Epithelial cell of proximal tubule (primary cell): ENCODE measurements at places on chromosomes 11 and 22.

DNA sequence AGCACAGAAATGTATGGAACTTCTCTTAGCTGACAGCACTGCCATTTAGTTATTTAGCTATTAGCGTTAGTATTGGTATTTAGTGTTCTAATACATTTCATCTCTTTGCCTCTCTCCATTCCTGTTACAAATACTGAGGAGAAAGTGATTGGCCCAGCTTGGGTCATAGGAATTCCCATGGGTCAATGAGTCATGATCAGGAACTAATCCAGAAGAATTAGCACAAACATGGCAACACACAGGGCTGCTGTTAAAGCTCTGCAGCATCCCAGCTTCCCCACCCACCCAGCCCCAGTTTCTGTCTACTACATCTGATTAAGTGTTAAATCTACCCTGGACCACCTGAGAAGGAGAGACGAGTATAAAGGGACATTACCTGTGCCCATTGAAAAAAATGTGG, 36.1 kb downstream of the PDGFD start:
- no peak for DNase-seq

DNA sequence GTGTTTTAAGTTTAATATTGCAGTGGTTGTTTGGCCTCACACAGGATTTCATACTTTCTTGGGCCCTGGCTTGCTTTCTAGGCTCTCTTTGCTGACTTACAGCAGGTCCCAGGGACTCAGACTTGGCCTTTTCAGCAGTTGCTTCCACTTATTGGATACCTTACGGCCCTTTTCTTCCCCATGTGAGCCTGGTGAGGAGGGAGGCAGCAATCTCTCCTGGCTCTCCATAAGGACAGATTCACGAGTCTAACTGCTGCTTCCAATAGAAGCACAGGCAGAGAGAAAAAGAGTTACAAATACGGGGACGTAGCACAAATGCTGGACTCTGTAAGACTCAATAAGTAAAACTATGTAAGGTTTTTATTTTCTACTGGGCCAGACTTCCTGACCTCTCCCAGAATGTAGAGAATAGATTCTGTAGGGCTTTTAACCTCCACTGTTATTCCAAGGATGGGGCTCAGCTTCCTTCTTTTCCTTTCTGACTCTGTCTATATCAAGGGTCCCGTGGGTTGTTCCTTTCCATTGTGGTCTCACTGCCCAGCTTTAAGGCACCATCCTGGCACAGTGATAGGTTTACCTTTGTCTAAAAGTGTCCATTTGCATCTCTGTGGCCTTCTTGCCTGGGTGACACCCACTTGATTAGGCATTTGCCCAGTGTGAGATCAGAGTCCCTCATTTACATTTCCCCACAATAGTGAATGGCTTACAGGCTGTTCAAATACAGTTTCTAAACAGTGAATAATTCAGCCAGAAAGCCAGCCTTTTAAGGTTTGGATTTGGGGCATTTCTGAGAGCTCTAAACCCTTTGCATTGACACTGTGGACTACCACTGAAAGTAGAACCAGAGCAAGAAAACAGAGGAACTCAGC, 92.8 kb downstream of the RASSF10 start:
- no peak for DNase-seq

GRCh38 chr11:41845066-41845465, 385.6 kb upstream of the LRRC4C start:
- DNase-seq, result no peak

DNA sequence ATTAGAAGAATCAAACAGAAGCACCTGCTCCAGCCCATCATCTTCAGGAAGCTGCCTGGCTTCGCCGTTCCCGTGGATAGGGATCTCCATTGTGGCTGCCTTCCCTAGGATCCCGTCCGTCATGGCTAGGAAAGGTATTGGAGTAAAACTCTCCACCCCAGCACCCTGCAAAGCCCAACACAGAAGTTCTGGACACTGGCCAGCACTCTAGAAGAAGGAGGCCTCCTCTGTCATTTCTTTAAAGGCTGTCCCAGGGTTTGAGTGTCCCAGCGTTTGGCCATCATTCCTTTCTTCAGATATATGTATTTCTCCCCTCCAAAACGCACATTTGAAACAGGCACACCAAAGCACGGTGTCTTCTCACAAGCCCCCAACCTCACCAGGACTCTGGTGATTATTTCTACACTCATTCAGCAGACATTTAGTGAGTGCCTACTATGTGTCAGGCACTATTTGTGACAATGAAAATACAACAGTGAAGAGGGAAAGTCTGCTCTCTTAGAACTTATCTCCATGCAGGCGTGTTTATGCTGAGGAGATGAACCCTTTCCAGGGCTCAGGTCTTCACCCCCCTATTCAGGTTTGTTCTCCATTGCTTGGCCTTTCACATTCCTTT, 724 bp downstream of the ARFIP2 start:
- DNase-seq, result no peak

DNA sequence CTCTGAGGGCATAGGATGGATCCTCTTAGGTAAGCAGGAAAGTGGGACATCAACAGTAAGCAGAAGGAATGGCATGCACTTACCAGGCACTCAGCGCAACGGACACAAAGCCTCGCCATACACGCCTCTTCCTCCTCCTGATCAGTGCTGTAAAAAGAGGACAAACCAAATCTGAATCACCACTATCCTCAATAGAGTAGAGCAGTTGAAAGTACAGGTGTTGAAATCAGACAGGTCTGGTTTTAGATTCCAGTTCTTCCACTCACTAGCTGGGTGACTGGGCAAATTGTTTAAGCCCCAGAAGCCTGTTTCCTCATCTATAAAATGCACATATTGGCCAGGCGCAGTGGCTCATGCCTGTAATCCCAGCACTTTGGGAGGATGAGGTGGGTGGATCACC, 8.6 kb upstream of the JAML start:
- no peak for DNase-seq

- no peak for DNase-seq
These were observed 330.7 kb downstream of the TTC28 start for GRCh38 chr22:28348613-28349609.

- no peak for DNase-seq
These were observed 49.2 kb downstream of the CNTN5 start for GRCh38 chr11:99069856-99070444.

DNA sequence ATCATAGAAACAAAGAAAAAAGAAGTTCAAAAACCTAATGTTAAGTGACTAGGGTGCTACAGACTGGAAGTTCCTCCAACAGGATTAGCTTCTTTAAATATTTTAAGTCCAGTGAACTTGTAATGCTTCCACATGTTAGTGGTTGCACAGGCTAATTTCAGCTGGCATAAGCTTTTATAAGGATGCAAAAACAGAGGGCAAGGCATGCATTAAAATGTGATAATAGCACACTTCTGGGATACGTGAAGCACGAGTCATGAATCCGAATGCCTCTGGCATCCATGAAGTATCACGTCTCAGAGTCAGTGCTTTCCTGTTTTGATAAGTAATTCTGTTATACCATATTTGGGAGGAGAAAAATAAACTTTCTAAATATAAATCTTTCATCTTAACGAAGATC, 106.8 kb downstream of the DCDC1 start:
- no peak for DNase-seq

DNA sequence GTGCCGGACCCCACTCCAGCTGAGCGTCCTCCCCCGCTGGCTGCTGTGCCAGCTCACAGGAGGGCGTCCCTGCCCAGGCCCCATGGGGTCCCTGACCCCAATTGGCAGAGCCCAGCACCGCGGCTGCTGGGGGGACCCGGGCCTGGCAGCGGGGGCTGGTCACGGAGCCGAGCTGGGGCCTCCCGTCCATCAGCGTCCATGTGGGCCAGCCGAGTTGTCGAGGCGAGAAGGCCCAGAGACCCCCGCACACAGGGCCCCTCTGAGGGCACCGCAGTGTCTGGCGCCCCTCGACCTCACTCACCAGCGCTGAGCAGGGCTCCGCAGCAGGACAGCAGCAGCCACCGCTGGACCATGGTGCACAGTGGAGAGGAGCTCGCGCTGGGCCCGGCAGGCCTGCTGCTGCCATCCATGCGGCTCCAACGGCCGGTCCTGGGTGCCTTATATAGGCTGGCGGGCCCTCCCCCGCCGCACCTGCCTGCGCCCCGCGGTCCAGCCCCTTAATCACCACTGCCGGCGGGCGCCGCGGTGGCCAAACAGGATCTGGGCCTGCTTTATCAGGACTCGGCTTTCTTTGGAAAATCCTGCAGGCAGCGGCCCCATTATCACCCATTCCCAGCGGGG, at the start of gene MUC6:
Gene MUC6 (minus strand): TSS at position 416 of the 621 bp plus-strand sequence. CDS start 63 bp downstream, at position 353.
- DNase-seq, result no peak

DNA sequence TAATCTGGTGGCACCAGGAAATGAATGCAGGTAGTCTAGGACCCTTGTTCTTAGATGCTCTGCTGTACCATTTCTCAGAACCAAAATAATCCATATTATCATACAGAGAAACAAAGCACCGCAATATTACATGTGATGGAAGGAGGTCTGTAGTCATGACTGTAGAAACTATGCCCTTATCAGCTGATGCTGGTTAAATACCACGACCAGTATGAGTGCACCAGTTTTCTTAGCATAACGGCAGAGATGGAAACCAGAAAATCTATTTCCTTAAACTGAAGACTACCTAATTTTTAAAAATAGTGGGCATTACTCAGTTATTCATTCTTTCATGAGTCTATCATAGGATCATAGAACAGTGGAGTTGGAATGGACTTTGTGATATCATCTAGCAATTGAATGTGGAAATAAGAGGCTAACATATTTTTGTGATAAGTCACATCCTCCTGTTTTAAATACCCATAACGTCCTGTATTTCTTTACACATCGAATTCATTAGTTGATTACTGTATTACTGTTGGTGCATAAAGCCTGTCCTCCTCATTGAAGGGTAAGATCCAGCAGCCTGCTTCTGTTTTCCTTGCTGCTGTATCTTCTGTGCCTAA, 15.1 kb downstream of the JHY start:
- no peak for DNase-seq

GRCh38 chr11:69904974-69905535, 85.8 kb upstream of the FGF3 start:
- no peak for DNase-seq

- DNase-seq, result no peak
These were observed 63.6 kb downstream of the TNRC6B start for GRCh38 chr22:40241200-40241763.

GRCh38 chr11:8807544-8808225, 103.3 kb upstream of the AKIP1 start:
- DNase-seq, result no peak

GRCh38 chr11:22426915-22427314, 88.7 kb downstream of the SLC17A6 start:
- DNase-seq, result no peak

GRCh38 chr11:117145393-117145761, 1.3 kb downstream of the PAFAH1B2 start:
- peak; percentile 16 for DNase-seq

DNA sequence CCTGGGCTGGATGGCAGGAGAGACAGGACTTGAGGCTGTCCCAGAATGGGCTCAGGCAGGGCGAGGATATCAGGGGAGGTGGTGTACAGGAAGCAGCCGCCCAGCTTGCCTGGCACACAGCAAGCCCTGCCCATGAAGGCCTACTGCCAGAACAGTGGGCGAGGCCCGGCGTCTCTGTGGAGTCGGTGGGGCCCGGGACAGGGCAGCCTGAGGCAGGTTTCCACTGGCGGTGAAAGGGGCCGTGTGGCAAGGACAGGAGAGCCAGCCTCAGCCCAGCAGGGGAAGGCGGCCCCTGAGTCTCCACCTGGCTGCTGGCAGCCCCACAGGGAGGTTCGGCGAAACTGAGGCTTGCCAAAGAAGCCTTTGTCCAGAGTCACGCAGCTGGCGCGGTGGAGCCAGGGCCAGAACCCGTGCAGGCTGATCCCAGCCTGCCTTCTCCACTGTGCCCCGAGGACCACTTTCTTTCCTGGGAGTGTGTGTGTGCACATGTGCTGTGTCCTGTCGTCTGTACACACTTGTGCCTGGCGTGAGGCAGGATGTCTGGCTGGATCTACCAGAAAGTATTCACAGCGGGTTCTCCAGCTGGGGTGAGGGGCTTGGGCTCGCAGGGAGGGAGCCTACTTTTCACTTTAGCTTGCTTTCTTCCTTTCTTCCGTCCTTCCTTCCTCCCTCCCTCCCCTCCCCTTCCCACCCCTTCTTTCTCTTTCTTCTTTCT, 1.2 kb downstream of the TSPO start:
- DNase-seq, result no peak

DNA sequence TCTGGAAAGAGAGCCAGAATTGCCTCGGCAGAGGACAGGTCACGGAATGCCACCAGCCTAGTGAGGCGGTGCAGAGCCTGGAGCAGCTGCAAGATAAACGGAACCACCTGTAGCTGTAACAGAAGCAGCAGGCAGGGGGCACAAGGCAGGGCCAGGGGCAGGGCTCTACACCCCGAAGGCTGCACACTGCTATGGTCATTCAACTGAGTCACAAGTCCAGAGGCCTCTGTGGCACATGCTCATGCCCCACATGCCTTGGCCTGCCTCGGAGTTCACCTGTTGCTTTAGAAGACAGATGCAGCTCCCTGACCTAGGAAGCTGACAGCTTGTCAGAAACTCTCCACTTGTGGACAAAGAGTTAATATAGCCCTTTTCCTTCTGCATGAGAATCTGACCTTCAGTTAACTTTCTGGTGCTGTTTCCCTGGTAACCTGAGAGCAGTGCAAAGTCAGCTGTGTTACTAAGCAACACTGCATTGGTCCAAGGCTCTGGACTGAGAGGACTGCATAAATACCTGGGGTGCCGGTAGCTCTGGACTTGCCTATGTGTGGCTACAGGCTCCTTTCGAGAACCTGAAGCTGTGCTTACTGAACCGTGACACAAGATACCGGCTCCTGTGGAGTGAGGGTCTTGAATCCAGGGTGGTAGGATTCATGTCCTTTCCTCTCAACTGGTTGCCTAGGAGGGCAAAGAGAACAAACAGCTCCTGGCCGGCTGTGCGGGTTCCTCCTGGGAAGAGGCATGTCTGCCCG, 10.5 kb downstream of the COMMD9 start:
- no peak for DNase-seq

- DNase-seq, result no peak
These were observed 927.9 kb downstream of the NTM start for GRCh38 chr11:132298357-132298756.

DNA sequence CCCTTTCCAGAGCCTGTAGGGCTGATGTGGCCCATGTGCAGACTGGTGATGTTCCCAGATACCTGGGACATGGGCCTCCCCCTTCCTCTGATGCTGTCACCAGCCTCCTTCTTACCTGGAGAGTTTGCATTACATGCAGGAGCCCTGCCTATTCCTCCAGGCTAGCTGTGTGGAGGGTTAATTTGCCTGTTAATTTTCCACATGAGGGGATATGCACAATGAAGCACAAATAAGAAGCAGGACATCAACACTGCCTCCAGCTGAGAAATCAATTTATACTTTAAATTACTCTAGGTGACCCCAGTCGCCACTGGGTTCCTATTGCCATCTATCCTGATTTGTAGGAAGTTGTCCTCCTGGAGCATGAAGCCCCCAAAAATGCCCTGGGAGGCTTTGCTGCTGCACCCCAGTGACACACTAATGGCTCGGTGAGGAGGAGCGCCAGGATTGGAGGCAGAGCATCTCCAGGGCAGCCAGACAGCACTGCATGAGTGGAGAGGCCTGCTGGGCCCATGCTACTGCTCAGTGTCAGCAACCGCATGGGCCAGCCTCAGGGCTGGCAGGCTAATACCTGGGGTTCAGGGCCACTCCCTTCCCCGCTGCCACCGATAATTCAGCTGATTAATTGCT, 101.6 kb upstream of the USP47 start:
- no peak for DNase-seq

- no peak for DNase-seq
These were observed 109.3 kb upstream of the BMAL1 start for GRCh38 chr11:13168271-13168670.

GRCh38 chr22:37675930-37676735, 697 bp downstream of the LGALS1 start:
- DNase-seq, result no peak
